Peyer's patch (tissue), 4 donors: ENCODE measurements at places on chromosomes 5 and 9. TPM values are rescaled to one million over a fixed set of nuclear protein-coding genes. Genes with fewer than 3 reads are reported as not detected.
A peak's percentile ranks its signal among the peaks of the same experiment; 100 is the strongest.

DNA sequence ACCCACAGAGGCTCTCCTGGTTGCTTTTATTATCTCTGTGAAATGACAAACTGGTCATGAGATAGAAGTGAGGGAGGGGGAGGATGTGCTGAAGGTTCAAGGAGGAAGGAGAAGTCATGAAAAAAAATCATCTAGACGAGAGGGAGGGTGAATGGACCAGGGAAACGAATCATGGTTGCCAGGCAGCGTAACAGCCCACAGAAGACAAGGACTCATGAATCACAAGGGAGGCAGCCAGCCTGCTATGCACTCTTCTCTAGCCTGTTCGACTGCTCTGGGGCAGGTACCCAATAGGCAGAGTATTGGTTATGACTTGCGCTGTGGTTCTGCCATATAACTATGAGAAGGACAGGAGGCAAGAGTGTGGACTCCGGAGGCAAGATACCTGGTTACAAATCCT is 475.2 kb downstream of the CDK5RAP2 start:
- no peaks in the 10 kb centered on the region for H3K4me1 ChIP-seq
- DNase-seq: no peak
- H3K27ac ChIP-seq: no peak overlapping the region
- H3K4me3 ChIP-seq: no peak overlapping the region
- H3K36me3 ChIP-seq: no peaks in the 10 kb centered on the region
- no peaks in the 10 kb centered on the region for H3K27me3 ChIP-seq

DNA sequence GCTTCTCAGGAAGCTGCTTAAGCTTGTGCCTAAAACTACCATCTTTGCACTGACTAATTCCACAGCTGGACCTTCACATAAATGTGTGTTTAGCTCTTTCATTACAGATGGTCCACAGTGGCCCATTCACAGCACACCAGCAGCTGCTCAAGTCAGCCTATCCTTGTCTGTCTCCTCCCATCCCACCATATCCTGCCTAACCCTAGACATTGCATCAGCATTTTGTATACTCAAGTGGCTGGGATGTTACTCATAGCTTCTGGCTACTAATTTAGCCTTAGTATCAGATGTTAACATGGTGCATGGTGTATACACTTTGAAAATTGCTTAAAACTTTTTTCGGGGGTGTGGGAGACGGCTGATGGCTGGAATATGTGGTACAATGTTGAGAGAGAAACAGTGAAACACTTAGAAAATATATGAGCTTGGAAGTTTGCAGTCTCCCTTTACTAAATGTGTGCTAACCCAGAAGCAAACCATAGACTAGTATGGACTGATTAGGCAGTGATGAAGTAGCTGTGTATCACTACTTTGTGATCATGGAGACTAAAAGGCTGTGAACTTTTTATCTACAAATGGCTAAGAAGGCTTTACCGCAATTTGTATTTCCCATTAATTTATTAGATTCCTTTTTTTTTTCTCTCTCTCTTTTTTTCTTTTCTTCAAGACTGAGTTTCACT is 83.1 kb downstream of the JMY start:
- H3K36me3 ChIP-seq: no peaks in the 10 kb centered on the region
- no peak for DNase-seq
- no peaks in the 10 kb centered on the region for H3K27me3 ChIP-seq

GRCh38 chr9:115046199-115046598 is 71.8 kb downstream of the TNC start:
- no peaks in the 10 kb centered on the region for H3K4me1 ChIP-seq
- DNase-seq: no peak
- peaks cover 5% of the 10 kb centered on the region for H3K36me3 ChIP-seq

DNA sequence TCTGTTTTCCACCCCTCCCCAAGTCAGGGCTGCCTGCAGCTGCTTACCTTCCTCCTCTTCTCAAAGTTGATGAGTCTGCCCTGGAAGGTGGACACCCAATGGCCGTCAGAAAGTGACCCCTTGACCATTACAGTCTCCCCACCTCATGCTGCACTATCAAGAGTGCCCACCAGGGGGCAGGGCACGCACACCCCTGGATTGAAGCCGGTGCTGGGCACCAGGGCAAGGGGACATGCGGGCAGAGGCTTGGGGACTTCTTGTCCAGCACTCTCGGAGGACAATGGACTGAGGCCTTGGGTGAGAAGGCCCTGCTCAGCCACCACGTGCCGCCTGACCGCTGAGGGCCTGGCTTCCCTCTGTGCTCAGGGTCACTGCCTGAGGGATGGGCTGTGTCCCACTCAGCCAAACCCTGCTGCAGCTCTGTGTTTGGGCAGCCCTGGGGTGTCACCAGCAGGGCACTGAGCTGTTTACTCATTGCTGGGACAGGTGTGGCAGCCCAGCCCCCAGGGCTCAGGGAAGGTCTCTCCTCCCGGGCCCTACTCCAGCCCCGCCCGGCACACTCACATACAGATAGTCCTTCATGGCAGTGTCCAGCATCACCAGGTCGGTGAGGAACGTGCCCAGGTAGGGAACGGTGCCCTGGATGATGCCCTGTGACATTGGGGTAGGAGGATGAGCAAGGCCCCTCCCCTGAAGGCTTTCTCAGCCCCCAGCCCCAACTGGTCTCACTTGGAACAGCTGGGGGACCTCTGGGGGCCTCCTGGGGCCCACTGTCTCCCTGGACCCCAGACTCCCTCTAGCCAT is 17.7 kb downstream of the RALGDS start:
- peak overlapping the region; percentile 69 for H3K27ac ChIP-seq
- no peaks in the 10 kb centered on the region for H3K27me3 ChIP-seq
- H3K4me1 ChIP-seq: no peaks in the 10 kb centered on the region
- peaks cover 96% of the 10 kb centered on the region for H3K36me3 ChIP-seq
- peak; percentile 62 for DNase-seq

Gene LOX
- 6.0 TPM for total RNA-seq

DNA sequence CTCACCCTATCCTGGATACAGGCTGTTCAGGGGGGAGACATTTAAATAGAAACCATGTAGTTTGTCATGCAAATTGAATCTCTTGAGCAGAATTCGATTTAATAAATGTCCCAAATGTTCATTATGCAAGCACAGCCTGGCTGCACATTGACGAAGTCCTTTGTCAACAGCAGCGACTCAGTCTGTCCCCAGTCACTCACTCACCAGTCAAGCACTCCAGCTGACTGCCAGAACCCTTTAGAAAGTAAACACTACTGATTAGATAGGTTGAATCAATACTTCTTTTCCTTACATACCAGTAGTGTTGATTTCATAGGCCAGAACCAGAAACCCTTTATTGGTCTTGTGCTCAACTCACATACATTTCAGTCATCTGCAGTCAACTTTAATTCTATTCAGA is 27.5 kb downstream of the CDH6 start:
- no peak overlapping the region for H3K27ac ChIP-seq
- H3K36me3 ChIP-seq: no peaks in the 10 kb centered on the region
- H3K27me3 ChIP-seq: no peaks in the 10 kb centered on the region
- no peak for DNase-seq

GRCh38 chr5:110545716-110546115 is 180.8 kb downstream of the TMEM232 start:
- no peak overlapping the region for H3K27ac ChIP-seq
- H3K4me3 ChIP-seq: no peak overlapping the region
- no peaks in the 10 kb centered on the region for H3K36me3 ChIP-seq
- no peaks in the 10 kb centered on the region for H3K27me3 ChIP-seq
- no peaks in the 10 kb centered on the region for H3K4me1 ChIP-seq
- DNase-seq: no peak

Gene EIF4E1B
- not detected for total RNA-seq

DNA sequence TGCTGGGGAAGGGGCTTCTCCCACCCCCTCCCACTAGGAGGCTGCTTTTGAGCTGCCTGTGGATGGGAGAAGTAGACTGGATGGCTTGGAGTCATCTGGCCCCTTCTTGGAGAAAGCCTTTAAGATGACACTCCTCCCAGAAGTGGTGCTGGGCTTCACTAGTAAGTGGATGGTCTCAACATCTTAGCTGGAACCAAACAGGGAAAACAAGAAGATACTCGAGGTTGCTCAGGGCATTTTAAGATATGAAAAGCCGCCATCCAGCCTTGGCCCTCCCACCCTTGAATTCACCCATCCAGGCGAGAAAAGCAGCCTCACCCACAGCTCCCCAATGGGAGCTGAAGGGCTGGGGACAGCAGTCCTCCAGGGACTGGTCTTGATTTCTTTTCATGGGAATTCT is 7.8 kb upstream of the SMIM32 start:
- H3K36me3 ChIP-seq: no peaks in the 10 kb centered on the region
- DNase-seq: no peak
- no peaks in the 10 kb centered on the region for H3K27me3 ChIP-seq

Gene FCN2
- not detected for total RNA-seq

DNA sequence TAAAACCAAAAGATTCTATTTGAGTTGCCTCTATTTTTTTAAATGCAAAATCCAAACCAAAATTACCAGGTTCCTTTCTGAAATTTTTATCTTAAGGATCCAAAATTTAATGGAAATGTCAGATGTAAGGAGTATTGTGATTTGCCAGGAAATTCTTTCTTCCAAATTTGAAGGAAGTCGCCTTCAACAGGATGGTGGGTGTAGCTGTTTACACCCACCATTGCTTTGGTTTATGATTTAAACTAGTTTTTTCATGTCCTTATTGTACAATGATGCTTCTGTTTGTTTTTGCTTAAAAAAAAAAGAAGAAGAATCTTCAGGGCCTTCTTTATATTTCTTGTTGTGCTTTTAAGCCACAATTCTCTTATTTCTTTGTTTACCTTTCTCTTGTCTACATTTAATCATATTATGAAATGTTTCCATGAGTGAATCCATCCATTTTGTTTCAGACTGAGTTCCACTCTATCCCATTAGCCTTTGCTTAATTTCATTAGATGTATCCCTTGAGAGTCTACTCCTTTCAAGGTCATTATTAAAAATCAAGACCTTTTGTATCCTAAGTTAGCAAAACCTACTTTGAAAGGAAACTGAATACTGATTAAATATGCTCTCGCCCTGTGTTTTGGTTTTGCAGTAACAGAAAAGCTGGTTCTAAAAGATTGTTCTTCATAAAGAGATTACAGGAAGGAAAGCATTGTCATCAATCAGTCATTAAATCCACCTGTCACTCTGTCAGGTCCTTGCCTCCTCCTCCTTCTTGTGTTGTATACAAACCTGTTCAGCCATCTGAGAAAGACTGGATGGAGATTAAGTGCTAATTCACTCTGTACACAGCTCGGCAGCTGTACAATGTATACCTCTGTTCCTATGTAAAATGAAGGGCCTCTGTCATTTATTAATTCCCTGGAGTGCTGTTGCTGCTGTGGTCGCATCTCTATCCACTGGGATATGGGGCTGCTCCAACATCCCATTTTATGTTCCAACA is 45.5 kb upstream of the SLC2A8 start:
- H3K27me3 ChIP-seq: no peaks in the 10 kb centered on the region
- no peaks in the 10 kb centered on the region for H3K4me1 ChIP-seq
- DNase-seq: no peak
- H3K4me3 ChIP-seq: no peak overlapping the region

GRCh38 chr5:76074487-76075065 is 8.6 kb upstream of the SV2C start:
- H3K27ac ChIP-seq: no peak overlapping the region
- H3K36me3 ChIP-seq: no peaks in the 10 kb centered on the region
- H3K4me3 ChIP-seq: no peak overlapping the region
- DNase-seq: no peak

Gene FOXD4L6
- not detected for total RNA-seq

Gene FPGS
- total RNA-seq: 51.5 TPM

Gene INSL4
- total RNA-seq: not detected

- H3K4me1 ChIP-seq: no peaks in the 10 kb centered on the region
- H3K27ac ChIP-seq: no peak overlapping the region
- H3K4me3 ChIP-seq: no peak overlapping the region
- no peaks in the 10 kb centered on the region for H3K27me3 ChIP-seq
Observed at GRCh38 chr5:174236070-174236469, 190.6 kb downstream of the NSG2 start.

DNA sequence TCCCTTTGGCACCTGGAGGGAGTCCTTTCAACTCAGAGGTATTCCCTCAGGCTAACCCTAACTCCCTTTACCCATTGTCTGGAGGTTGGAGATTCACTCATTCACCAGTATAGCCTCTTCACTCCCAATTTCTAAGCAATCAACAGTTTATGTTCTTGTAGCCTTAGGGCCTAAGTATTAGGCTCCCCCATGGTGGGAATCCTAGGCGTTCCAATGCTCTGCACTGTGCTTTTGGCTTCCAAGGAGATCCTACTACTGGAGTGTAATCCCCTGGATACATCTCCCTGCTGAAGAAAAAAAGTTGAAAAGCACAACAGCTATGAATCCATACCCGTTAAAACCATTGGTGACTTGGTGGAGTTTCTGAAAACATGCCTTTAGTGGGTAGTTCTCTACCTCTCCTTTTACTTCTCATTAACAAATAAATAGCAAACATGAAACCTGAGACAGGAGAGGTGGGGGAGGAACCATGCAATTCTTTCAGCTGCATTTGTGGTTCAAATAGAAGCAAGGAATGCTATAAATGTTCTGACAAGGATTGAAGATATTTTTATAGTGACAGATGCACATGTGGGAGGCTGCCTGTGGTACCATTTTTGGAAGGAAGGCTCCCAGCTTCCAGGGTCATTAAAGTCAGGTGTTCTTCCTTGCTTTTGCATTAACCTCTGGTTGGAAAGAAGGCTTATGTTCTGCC is 397.1 kb downstream of the DMAC1 start:
- H3K36me3 ChIP-seq: no peaks in the 10 kb centered on the region
- H3K27me3 ChIP-seq: no peaks in the 10 kb centered on the region
- H3K4me1 ChIP-seq: no peaks in the 10 kb centered on the region
- no peak for DNase-seq

DNA sequence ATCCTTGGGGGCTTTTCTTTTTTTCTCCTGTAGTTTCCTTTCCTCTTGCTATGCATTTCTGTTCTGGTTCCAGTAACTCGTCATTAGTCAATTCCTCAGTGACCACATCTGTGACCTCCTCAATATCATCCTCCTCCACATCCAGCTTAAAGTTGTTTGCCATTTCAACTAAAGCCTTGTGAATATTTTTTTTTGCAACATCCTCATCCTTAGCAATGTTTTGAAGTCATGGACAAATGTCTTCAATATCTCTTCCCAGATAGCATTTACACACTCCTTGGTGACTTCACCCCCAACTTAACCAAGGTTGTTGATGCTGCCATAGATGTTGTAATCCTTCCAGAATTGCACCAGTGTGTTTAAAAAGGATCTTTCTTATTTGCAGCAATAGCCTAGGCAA is 14.7 kb upstream of the ADRB2 start:
- H3K27me3 ChIP-seq: no peaks in the 10 kb centered on the region
- no peak overlapping the region for H3K27ac ChIP-seq
- no peak for DNase-seq
- H3K4me3 ChIP-seq: no peak overlapping the region
- peaks cover 5% of the 10 kb centered on the region for H3K4me1 ChIP-seq

Gene TTC23L
- total RNA-seq: not detected

- no peaks in the 10 kb centered on the region for H3K27me3 ChIP-seq
- H3K27ac ChIP-seq: peak overlapping the region; percentile 95
- peak overlapping the region; percentile 99 for H3K4me3 ChIP-seq
- H3K36me3 ChIP-seq: peaks cover 22% of the 10 kb centered on the region
Observed at GRCh38 chr9:124869986-124870560, 8.1 kb downstream of the ARPC5L start.
